ENCODE measurements at places on chromosomes 11 and 22. TPM values are rescaled to one million over a fixed set of nuclear protein-coding genes. Genes with fewer than 3 reads are reported as not detected.

- DNase-seq = no peak
These were observed 25.3 kb upstream of the LMO1 start for GRCh38 chr11:8288824-8289491.

OMP gene
- total RNA-seq = 40.3 TPM

DNA sequence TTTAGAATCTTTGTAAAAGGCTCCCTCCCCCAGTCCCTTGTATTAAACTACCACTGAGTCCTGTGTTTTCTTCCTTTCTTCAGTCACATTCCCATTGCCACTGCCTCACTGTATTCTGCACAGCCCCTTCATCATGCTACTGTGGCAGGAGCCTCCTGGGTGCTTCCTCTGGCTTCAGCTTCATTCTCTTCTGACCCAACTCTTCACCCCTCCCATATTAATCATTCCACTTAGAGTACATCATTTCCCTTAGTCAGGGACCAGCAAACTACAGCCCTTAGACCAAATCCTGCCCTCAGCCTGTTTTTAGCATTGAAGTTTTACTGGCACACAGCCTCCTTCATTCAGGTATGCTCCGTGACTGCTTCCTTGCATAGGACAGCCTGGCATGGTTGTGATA, 127.7 kb upstream of the MTNR1B start:
- DNase-seq = no peak

CELF1 gene
- total RNA-seq = 39.7 TPM

DNA sequence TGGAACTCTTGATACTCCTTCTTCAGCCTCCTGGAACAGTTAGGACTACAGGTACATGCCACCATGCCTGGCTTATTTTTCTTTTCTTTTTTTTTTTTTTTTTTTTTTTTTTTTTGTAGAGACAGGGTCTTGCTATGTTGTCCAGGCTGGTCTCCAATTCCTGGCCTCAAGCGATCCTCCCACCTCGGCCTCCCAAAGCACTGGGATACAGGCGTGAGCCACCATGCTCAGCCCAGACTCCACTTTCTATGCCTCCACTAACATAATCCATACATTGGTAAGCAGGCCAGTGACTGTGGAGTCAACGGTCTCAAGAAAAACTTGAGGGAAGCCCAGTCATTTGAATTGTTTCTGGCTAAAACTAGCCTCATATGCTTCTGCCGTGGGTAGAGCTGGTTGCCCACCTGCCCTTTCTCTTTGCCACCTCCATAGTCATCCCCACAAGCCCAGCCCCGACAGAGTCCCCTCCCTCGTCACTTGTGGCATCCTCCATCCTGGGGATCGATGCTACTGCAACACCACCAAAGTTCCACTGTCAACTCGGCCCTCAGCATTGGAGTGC, 2.4 kb downstream of the SCN2B start:
- no peak for DNase-seq

KCNK4 gene
- not detected for total RNA-seq

DNA sequence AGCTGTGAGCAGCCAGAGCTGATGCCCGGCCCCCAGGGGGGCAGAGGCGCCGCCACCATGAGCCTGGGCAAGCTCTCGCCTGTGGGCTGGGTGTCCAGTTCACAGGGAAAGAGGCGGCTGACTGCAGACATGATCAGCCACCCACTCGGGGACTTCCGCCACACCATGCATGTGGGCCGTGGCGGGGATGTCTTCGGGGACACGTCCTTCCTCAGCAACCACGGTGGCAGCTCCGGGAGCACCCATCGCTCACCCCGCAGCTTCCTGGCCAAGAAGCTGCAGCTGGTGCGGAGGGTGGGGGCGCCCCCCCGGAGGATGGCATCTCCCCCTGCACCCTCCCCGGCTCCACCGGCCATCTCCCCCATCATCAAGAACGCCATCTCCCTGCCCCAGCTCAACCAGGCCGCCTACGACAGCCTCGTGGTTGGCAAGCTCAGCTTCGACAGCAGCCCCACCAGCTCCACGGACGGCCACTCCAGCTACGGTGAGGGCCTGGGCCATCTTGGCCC, 6.1 kb downstream of the CDC42EP1 start:
- no peak for DNase-seq

DNA sequence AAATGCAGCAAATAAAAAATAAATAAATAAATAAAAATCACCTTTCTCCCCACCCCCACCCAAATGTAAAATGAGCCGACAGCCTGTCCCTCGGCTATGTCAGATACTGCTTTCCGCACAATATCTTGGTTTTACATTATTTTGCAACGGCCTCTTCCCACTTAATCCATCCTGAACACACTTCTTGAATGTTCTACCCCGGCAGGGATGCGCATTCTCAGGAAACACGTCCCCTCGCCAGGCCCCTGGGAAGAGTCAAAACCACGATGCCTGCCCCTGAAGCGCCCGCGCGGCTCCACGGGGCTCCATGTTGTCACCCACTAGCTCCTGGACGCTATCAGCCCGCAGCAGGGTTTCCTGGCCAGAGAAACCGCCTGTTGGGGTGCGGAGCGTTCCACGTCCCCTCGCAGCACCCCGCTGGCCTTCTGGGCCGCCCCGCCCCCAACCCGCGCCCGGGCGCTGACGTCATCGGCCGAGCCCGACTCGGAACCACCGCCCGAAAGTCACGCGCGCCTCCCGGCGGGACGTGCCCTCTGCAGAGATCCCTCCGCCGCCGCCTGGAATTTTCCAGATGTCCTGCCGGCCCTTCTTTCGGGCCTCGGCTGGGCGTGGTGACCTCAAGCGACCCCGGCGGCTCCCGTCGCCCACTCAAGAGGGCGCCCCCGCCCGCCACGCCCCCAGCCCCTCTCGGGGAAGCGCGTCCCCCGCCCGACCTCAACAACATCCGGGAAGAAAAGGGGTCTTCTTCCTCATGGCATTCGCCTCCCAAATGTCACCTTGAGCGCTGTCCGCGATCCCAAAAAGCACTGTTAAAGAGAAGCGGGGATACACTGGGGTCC, 585 bp upstream of the NEAT1 start:
- DNase-seq = peak; percentile 99

GRCh38 chr11:16080688-16081381, 275.5 kb downstream of the SOX6 start:
- no peak for DNase-seq

PRR33 gene
- not detected for total RNA-seq

DNA sequence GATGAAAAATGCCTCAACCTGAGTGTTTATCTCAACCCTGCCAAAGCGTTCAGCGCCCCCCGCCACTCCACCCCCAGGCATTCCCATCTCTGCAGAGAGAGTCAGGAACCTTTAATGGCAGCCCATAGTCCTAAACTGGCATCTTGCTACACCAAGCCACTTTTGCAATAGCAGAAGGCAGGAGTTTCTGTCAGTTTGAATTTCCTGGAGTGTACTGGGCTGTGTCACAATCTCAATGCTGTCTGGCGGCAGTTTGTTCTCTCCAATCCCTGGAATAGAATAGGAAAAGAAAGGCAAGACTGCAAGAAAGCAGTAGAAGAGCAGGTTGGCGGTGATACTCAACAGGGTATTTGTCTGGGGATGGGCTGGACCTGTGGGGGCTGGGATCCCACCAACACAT, 32.9 kb upstream of the FLI1 start:
- DNase-seq = no peak

GRCh38 chr11:17907046-17907445, 105.8 kb downstream of the SERGEF start:
- DNase-seq = no peak

NAT10 gene
- 16.0 TPM for total RNA-seq

CADM1 gene
- 0.58 TPM for total RNA-seq

GRCh38 chr11:123011510-123011909, 29.9 kb upstream of the BSX start:
- DNase-seq = no peak

DNA sequence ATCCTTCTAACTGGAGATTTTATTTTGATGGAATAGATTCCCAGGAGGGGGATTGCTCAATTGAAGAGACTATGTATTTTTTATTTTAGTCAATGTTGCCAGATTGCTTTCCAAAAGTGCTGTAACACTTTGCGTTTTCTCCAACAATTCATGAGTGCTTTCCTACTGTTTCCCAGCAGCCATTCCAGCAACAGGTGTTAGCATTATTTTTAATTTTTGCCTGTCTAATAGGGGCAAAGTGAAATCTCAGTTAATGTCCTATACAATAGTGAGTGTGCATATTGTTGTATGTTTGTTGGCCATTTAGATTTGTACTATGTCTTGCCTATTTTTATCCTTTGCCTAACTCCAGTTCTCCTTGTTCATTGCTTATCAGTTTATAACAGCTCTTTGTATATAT, 12.1 kb upstream of the CACNG2 start:
- no peak for DNase-seq

DNA sequence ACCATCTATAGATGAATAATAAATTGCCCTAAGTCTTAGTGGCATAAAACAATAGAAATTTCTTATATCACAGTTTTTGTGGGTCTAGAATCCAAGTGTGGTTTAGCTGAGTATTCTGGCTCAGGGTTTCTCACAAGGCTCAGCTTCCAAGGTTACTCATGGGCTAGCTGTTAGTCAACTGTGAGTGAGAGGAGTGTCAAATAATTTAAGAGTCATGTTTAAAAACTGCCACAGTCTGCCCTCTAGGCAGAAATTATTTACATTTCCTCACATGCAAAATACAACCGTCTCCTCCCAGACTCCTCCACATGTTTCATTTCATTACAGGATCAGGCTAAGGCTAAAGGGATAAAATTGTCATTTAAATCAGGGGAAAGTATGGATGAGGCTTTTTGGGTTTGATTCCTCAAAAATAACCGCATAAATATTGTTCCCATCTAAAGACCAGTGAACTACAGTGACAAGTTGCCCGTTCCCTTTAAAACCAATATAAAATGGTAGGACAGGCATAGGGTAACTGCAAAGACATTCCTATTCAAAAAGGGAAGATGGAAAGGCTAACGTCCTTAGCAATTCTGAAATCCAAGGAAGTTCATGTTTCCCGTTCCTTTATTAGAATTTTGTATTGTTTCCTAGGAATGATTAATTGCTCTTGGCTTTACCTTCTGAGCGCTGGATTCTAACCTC, 324.3 kb downstream of the DYNC2H1 start:
- peak; percentile 16 for DNase-seq

- DNase-seq = no peak
These were observed 663.5 kb downstream of the BRD1 start for GRCh38 chr22:49163960-49164690.

KCNJ4 gene
- not detected for total RNA-seq

- no peak for DNase-seq
These were observed 154.3 kb downstream of the NXPE2 start for GRCh38 chr11:114832532-114833125.

DNA sequence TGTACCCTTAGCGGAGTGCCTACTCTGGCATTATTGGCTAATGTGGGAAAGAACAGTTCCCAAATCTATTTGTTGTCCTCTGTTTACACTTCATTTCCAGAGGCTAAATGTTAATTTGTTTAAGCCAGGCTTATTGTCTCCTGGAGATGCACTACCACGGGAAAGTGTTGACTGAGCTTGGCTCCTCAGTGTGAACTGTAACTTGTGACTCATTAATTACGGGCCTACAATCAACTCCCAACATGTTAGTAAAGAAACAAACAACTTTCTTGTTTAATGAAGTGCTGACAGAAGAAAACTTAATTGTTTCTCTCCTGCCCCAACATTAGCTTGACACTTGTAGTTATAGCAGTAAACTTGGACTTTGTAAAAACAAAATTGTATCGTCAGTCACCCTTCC, 130.4 kb downstream of the ATXN10 start:
- no peak for DNase-seq

- no peak for DNase-seq
These were observed 354.2 kb downstream of the TBC1D22A start for GRCh38 chr22:47116426-47117341.

GRCh38 chr11:88208745-88209144, 33.5 kb upstream of the RAB38 start:
- no peak for DNase-seq

DNA sequence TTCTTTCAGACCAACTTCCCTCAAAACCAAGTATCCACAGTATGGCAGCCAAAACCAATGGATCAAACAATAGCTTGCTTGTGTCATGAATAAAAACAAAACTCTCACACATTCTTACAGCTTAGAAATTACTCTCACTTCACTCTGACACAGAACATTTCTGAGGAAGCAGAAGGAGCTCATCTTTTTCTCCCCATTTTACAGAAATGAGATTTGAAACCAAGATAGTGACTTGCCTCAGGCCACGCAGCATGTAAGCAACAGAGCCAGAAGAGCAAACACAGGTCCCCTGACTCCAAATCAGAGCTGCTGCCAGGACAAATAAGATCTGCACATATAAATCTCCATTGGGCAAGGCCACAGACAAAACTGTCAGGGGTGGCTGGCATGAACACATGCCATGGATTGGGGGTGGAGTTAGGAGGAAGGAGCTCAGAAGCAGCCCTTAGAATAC, 64.8 kb downstream of the RAB30 start:
- DNase-seq = no peak

- DNase-seq = no peak
These were observed 27.6 kb downstream of the ART5 start for GRCh38 chr11:3613998-3614741.

- DNase-seq = no peak
These were observed 34.8 kb downstream of the EFCAB6 start for GRCh38 chr22:43777286-43777685.

- DNase-seq = peak; percentile 84
These were observed 39.8 kb upstream of the CDON start for GRCh38 chr11:126102436-126102981.

- peak; percentile 76 for DNase-seq
These were observed 17.6 kb downstream of the MYH9 start for GRCh38 chr22:36369922-36370791.

GRCh38 chr22:45599836-45600577, 71.6 kb upstream of the ATXN10 start:
- peak; percentile 50 for DNase-seq

DNA sequence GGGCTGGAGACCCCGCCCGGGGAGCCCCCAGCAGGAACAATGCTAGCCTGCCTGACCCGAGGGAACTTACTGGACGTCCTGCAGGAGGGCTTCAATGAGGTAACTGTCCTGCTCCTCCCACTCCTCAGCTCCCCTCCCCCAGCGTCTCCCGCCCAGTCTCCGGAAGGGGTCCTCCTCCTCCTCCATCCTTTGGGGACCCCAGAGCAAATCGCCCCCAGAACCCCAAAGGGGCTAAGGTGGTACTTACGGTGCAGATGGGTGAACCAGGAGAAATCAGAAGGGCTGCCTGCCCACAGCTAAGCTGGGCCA, 272 bp downstream of the DIXDC1 start:
- no peak for DNase-seq

DNA sequence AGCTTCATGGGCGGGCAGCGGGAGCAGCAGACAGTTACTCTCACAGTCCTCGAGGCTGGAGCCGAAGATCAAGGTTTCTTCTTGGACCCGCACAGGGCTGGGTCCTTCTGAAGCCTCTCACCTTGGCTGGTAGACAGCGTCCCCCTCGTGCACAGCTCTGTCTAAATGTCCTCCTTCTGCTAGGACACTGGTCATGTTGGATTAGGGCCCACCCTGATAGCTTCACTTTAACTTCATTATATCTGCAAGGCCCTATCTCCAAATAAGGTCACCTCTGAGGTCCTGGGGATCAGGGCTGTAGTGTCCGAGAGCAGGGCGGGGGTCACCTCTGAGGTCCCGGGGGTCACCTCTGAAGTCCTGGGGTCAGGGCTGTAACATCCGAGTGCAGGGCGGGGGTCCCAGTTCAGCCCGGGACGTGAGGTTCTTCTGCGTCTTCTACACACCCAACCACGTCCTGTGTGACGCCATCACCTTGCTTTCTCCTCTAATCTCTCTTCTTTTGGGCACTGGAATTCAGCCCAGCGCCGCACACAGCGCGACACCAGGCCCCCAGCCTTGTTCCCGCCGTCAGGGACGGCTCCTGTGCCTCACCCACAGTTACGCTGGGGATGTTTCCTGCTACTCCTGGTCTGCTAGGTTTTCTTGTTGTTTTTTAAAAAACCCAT, 34.1 kb upstream of the TOLLIP start:
- no peak for DNase-seq

NOX4 gene
- total RNA-seq = not detected
